ENCODE measurements at places on chromosomes 1 and 21. TPM values are rescaled to one million over a fixed set of nuclear protein-coding genes. Genes with fewer than 3 reads are reported as not detected.
A peak's percentile ranks its signal among the peaks of the same experiment; 100 is the strongest.

- no peak for DNase-seq
These were observed 64.9 kb upstream of the GNG12 start for GRCh38 chr1:67898033-67898726.

DNA sequence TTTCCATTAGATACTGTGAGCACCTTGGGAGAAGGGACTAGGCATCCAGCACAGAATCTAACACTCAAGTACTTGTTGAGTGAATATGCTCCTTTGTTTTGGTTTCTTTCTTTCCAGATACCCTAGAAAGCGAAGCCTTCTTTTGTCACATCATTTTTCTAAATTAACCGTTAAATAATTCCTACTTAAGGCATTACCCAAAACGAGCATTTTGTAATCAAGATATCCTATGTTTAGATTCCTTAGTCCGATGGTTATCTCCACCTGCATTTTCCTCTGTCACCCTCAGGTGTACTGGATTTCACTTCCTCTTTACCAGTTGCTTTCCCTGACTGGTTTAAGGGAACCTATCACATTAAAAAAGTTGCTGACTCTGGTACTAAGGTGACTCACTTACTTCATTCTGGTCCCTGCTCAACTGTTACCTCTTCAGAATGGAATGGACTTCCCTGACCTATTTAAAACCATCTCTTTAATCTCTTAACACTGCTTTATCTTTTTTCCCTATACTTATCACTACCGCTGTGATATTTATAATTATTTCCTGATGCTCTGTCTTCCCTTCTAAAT lies 3.2 kb downstream of the B3GALNT2 start:
- no peak for DNase-seq

GRCh38 chr1:173429471-173430402 lies 47.4 kb upstream of the PRDX6 start:
- DNase-seq: peak; percentile 76

The CFHR4 gene
- not detected for total RNA-seq

DNA sequence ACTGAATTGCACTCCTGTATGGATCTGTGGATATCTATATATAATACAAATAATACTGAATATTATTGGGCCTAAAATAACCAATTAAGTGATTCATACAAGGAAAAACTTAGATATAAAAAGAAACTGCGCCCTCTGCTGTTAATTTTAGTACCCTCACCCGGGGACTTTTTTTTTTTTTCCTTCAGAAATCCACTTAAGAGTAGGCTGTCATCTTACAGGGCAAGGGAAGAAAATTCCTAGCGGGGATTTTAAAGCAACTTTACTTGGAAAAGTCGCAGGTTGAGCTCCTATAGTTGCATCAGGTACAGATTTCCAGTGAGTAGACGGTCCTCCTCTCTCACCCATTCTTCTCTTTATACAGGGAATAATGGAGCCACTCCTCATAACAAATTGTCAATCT lies 1.3 kb downstream of the NTNG1 start:
- DNase-seq: peak; percentile 10

- DNase-seq: no peak
These were observed 1.8 kb downstream of the CDKN2C start for GRCh38 chr1:50971748-50972305.

- DNase-seq: peak; percentile 55
These were observed 72.5 kb upstream of the TNFSF18 start for GRCh38 chr1:173122958-173123852.

GRCh38 chr1:220527279-220527907 lies 543 bp upstream of the MARK1 start:
- no peak for DNase-seq

- DNase-seq: no peak
These were observed 358.3 kb downstream of the KIF26B start for GRCh38 chr1:245512980-245513578.

The NBPF9 gene
- total RNA-seq: 31.1 TPM

DNA sequence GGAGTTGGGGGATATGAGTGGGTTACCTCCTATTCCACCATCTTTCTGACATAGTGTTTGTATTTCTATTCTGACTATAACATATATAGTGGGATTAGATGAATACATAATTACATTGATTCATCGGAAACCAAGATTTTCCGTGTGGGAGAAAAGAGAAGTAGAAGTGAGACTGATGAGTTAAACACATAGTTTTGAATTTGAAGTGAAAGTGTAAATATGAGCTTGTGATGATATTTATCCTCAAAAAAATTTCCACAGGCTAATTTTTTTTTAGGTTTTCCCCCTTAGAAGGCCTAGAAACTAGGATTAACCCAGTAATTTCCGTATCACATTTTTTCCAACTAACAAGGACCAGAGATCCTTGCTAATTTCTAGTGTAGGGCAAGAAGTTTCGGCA lies 6.9 kb downstream of the CD1B start:
- no peak for DNase-seq

The IL19 gene
- total RNA-seq: not detected

GRCh38 chr21:21007606-21008005 lies 9.4 kb downstream of the NCAM2 start:
- no peak for DNase-seq

DNA sequence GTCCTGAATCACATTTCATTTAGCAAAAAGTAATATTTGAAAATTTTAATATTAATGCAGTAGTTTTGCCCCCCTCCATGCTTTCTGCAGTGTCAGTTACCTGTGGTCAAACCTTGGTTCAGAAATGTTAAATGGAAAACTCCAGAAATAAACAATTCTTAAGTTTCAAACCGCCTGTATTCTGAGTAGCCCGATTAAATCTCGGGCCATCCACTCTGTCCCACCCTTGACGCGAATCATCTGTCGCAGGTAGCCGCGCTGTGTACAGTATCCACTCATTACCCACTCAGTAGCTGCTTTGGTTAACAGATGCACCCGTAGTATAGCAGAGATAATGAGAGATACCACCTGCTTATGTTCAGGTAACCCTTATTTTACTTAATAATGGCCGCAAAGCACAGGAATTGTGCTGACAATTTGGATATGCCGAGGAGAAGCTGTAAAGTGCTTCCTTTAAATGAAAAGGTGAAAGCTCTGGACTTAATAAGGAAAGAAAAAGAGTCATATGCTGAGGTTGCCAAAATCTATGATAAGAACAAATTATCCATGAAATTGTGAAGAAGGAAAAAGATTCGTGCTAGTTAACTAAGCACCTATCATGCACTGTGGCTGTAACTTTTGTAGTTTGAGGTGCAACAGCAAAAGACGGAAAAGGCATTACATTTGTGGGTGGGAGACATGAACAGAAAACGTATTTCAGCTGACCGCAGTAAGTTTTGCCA lies 889 bp upstream of the SCYL3 start:
- DNase-seq: no peak

The SH2D1B gene
- not detected for total RNA-seq

The TXNIP gene
- 27.3 TPM for total RNA-seq

GRCh38 chr1:170885551-170885950 lies 49.8 kb upstream of the MROH9 start:
- DNase-seq: no peak

GRCh38 chr1:182147951-182148350 lies 86.4 kb upstream of the ZNF648 start:
- DNase-seq: no peak

All from Calu3 (cell line).